ENCODE measurements at places on chromosomes 16 and 17.

DNA sequence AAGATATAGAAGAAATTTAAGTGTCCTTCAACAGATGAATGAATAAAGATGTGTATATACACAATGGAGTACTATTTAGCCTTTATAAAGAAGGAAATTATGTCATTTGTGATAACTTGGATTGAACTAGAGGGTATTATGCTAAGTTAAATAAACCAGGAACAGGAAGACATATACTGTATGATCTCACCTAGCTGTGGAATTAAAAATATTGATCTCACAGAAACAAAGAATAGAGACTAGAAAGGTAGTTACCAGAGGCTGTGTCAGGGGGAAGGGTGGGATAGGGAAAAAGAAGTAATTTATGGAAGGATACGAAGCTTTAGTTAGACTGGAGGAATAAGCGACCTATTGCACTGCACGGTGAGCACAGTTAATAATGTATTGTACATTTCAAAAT is 5.4 kb upstream of the ZNF267 start:
- DNase-seq: no peak

DNA sequence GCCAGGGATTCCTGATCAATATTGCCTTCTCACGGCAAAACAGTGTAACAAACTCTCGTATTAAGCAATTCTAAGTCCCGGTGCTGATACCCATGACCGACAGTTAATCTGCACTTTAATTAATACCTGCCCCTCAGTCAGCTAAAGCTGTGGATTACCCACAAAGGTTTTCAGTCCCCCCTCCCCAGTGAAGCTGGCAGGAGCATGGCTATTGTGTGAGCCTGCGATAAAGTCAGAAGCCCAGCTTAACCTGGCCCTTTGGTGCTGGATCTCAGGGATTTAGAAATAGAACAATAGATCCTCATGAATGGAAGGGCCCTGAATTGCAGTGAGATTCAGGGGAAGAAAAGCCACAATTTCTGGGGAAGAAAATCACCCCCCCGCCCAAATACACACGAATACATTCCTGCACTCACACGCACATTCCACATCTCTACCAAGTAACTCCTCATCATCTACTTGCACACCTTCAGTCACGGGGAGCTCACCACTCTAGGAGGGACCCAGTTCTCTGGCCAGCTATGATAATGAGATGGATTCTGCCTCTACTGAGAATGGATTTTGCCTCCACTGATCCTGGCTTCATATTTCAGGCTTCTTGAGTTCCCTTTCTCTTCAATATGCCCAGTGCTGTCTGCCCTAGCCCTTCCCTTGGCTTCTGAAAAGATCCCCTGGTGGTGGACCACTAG is 102.6 kb downstream of the WSCD1 start:
- DNase-seq: no peak

- DNase-seq: no peak
Observed at GRCh38 chr17:79978548-79978855, 57.2 kb downstream of the TBC1D16 start.

DNA sequence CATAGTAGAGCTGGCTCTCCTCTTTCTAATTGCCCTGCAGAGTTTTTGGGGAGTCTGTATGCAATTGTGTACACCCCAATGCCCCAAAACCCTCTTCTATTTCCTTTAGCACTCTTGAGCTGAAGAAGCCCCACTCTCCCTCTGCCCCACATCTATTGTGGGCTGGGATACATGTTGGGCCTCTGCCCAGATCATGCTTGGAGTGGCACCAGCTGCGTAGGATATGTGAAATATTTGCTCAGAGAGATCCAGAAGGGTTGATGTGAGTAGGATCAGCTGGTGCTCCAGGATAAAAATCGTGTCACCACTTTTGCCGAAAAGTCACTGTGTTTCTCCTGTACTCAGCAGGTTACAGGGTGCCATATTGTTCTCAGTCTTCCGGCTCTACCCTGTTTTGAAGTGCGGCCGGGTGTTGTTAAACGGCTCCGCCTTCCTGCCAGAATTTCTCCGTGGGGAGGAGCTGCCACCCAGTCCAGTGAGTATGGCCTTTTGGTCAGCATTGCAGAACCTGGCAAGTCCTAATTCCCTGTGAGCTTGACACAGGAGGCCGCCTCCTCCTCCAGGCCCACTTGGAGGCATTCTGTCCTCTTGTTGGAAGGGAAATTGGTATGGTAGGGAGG is 664.5 kb downstream of the WWOX start:
- no peak for DNase-seq

DNA sequence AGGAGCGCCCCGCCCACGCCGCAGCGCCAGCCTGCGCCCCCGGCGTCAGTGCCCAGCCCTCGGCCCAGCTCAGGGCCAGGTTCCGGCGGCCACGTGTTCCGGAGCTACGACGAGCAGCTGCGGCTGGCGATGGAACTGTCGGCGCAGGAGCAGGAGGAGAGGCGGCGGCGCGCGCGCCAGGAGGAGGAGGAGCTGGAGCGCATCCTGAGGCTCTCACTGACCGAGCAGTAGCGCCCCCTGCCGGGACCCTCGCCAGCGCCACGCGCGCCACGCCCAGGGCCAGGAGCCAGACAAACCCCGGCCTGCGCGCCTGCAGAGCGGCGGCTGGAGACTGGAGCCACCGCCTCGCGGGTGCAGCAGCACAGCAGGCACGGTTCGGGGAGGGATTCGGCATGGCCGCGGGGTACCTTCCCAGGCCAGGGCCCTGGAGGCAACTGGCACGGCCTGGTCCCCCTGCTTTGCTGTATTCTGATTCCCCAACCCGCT is 9.3 kb downstream of the CORO6 start:
- no peak for DNase-seq
